ENCODE measurements at places on chromosomes 16 and 17.
A peak's percentile ranks its signal among the peaks of the same experiment; 100 is the strongest.

- no peak for DNase-seq
Observed at GRCh38 chr17:64920419-64921172, 1.3 kb upstream of the LRRC37A3 start.

- DNase-seq: no peak
Observed at GRCh38 chr16:3190949-3191353, 2.9 kb downstream of the OR1F1 start.

DNA sequence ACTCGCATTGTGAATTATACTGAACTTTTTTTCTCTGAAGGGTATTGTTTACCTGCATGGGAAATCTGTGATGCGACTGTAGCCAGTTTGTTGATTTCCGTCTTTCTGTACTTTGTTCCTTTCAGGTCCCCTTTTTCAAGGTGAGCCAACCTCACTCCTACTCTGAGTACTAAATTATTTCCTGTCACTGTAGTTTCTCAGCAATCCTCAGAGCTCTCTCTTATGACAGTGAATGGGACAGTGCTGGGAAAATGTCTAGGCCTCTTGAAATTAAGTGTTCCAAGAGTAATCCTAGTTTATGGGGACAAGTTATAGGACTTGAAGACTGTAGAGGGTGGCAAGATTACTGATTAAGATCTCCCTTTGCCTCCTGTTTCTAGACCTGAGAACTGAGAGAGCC is 167.6 kb downstream of the CNTNAP4 start:
- DNase-seq: no peak

DNA sequence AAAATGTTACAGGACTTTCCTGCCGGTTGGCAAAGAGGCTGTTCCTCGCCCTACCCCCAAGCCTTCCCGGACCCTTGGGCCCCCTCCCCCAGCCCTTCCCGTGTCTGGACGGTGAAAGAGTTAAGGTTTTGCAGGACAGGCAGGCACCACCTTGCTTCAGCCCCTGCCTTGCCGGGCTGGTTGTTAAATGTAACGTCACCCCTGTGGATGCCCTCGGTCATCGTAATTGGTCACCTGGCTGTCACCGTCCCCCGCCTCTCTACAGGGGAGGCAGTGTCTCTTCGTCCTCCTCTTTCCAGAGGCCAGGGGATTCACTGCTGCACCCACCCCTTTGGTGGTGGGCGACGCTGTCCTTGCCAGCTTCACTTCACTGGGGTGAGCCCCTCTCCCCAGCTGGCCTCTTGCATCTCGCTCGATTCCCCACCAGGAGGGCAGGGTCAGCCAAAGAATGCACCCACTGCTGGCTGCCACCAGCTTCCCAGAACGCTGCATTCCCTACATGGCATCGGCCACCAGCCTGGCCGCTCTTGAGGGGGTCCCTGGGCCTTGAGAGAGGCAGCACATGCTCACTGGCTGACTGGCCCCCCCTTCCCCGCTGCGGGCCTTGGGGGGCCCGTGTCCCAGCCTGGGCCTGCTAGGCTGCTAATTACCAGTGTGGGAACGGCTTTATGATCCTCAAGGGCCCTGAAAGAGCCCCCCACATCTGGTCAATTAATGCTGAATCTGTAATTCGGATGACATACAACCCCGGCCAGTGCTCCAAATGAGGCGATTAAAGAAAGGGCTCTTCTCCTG is 25.2 kb upstream of the GSE1 start:
- no peak for DNase-seq

- DNase-seq: no peak
Observed at GRCh38 chr17:65931246-65932149, 260.4 kb downstream of the CEP112 start.

GRCh38 chr16:3157229-3158025 is 22.6 kb downstream of the ZNF213 start:
- peak; percentile 68 for DNase-seq

DNA sequence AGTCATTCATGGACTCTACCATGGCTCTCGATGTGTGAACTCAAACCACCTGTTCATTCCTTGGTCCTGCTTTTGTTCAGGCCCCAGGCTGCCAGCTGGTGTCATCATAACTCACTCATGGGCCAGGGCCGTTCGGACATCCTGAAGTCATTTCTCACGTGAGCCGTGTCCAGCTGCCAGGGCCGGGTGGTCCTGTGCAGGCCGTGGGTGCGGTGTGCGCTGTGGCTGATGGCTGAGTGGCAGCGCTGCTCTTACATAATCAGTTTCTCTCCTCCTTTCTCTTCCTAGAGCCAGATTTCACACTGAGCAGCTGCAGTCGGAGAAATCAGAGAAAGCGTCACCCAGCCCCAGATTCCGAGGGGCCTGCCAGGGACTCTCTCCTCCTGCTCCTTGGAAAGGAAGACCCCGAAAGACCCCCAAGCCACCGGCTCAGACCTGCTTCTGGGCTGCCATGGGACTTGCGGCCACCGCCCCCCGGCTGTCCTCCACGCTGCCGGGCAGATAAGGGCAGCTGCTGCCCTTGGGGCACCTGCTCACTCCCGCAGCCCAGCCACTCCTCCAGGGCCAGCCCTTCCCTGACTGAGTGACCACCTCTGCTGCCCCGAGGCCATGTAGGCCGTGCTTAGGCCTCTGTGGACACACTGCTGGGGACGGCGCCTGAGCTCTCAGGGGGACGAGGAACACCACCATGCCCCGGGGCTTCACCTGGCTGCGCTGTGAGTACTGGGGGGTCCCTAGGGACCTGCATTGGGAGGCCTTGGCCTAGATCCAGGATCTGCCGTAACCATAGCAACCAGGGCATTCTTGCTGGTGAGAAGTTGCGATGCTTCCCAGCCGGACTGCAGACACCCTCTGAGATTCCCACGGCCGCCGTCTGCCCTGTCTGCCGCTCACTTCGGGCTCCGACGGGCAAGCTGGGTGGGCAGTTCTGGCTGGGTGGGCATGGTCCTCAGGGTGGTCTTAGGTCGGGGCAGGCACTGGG is at the start of gene IL34:
IL34 (plus strand) TSS at position 300 of the 982 bp plus-strand sequence; CDS start at position 689, 389 bp downstream.
- DNase-seq: no peak

GRCh38 chr17:2259769-2260536 is 43.6 kb downstream of the SMG6 start:
- DNase-seq: no peak

- no peak for DNase-seq
Observed at GRCh38 chr17:72977771-72978417, 114.6 kb downstream of the SLC39A11 start.

DNA sequence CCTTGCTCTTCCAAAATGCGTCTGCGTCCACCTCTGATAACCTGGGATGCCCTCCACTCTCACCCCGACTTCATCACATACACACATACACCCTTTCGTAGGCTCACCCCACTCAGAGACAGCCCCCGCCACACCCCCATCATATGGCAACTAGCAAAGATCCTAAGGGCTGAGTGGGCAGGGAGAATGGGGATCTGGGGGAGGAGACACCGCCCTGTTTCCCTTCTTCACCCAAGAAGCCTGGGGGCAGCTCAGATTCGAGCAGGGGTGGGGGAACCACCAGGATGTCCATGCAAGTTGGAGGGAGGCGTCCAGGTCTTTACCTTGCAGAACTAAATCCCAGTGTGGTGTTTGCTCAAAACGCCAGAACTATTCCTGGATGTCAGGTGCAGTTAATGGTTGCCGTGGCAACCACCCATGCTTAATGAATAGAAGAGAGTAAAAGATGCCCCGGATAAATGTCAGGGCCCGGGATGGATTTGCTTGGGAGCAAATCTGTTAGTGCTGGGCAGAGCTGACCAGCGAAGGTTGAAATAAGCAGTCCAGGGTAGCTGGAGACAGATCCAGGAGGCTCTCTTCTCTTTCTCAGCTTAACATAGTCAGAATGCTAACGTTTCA is 72.8 kb downstream of the CACNG3 start:
- DNase-seq: no peak

DNA sequence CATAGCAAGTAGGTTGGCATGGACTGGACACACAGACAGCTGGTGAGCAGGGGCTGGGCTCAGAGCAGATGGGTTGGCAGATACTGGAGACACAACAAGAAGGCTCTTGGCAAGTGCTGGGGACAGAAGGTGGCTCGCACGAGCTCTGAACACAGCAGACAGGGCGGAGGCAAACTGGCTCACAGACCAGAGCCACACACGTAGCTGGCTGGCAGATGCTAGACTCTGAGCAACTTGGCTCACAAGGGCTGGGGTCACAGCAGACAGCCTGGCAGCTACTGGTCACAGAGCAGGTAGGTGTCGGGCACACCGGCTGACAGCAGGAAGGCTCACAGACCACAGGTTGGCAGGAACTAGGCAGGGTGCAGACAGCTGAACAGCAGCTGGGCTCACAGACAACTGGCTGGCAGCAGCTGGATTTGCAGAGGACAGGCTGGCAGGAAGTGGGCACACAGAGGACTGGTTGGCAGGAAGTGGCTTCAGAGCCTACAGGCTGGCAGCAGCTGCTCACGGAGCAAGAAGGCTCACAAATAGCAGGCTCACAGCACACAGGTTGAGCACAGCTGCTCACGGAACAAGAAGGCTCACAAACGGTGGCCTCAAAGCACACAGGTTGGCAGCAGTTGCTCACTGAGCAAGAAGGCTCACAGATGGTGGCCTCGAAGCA is 725 bp downstream of the KRTAP16-1 start:
- DNase-seq: no peak

- DNase-seq: no peak
Observed at GRCh38 chr17:50918071-50918932, 52.1 kb upstream of the TOB1 start.

- DNase-seq: no peak
Observed at GRCh38 chr16:50209546-50210265, 56.6 kb downstream of the TENT4B start.

DNA sequence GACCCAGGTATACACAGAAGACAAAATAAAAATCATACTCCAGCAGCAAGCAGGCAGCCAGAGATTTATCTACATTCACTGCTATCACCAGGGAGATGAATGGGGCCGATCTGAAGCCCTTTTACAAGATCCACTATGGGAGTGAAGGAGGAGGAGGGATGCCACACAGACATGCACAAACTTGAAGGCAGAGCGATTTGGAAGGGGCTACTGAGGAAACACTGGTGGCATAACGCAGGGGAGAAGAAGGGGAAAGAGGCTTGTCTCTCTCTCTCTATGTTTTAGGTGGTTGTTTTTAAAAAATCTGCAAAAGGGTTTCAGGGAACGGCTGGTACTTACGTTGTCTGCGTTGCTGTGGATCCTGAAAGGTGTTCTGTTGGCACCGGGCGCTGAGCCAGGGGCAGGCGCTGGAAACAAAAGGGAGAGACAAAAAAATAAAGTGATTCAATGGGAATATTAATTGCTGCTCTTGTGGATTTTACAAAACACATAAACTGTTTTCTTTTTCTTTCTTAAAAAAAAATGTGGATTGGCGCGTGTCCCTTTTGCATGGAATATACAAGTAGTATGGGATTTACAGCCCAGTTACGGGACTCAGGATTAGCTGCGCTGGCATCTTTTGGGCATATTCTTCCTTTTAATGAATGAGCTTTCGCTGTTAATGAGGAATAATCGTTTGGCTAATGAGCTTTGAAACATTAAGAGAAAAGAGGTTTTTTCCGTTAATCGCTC is 255.3 kb upstream of the PMFBP1 start:
- DNase-seq: no peak

DNA sequence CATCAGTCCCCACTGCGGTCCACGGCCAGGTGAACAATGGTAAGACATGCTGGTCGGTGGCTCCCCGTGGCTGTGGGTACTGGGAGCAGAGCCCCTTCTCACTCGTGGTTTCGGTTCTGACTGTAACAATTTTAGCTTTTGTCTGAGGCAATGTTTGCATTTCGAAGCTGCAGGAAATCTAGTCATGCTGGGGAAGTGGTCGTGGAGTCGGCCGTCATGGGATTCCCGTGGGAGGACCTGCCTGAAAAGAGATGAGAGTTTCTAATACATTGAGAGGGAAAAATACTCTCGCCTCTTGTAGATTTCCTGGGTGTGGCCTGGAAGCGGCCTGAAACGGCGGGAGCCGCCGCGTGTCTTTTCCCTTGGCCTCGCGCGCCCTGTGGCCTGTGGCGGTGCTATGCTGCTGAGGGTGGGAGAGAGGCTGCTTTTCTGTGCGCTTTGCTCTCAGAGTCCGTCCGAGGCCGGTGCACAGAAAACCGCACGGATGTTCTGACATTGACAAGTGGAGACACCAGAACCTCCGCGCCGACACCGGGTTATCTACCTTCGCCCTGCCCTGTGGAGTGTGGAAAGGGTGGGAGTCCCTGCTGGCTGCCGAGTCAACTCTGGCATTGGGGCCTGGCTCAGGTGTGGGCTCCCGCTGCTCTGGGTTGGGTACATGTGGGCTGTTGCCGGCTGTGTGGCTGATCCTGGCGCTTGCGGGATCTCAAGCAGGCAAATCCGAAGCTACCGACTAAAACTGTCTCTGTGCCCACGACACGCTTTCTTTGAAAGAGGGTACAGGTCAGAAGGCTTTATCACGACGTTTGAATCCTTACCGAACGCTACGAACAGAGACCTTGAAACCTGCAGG is 60.8 kb downstream of the WDR45B start:
- DNase-seq: no peak

DNA sequence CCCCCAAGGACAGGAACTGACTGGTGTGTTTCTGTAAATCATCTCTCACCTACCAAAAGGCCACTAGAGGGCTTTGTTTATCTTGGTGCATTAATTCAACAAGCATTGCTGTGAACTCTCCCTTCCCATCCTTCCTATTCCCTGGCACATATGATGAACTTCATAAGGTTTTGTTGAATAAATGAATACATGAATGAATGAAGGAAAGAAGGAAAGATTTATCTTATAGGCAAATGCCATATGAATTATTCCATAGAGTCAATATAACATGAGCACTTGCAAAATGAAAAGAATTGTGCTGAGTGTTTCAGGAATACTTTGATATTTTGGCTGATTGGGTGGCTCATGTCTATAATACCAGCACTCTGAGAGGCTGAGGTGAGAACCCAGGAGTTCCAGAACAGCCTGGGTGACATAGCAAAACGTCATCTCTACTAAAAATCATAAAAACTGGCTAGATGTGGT is 4.3 kb downstream of the SPDYE4 start:
- DNase-seq: no peak

DNA sequence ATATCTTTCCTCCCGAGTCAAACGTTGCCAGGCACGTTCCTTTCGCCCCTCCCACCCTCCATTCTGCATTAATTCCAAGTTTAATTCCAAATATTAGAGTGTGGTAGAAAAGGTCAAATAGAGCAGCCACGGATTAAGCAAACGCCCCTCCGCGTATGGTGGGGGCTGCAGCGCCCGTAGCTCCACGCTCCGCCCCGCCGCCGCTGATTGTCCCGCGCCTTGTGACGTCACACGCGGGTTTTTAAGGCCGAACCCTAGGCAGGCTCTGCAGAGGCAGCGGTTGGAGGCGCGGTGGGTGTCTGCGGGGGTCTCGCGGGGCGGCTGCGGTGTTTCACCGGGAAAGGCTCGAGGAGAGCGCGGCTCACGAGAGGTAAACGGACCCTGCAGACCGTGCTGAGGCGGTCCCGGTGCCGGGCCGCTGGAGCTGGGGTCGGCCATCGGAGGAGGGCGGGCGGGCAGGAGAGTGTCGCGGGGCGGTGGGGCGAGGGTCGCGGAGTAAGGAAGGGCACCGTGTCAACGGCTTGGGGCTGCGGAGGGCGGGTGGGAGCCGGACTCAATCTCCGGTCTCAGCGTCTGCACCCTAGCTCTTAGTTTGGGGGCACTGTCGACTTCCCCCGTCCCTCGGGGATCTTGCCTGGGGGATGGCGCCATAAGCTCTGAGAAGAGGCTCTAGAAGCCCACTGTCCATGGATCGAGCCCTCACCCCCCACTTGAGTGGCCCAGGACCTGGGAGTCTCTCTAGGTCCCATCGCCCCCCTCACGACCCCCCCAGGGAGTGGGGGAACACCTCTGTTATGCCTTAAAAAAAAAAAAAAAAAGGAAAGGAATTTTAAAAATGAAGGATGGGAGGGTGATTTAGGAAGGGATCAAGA is at the start of gene ARL4D:
ARL4D (plus strand) TSS at position 270 of the 872 bp plus-strand sequence. CDS start 740 bp downstream, outside the sequence.
- DNase-seq: peak; percentile 86

GRCh38 chr17:22171631-22172030 is 479.3 kb downstream of the KCNJ18 start:
- DNase-seq: no peak

- no peak for DNase-seq
Observed at GRCh38 chr16:75244225-75244809, 7.1 kb downstream of the BCAR1 start.

Measured in right lung (tissue), 10 donors.